Pulmonary artery endothelial cell (primary cell): ENCODE measurements at places on chromosomes 5 and 9. TPM values are rescaled to one million over a fixed set of nuclear protein-coding genes. Genes with fewer than 3 reads are reported as not detected.

Gene AHRR
- 5.4 and 6.8 TPM in 2 replicates for total RNA-seq

Gene FABP6
- total RNA-seq, result not detected in 2 replicates

Gene LRRC70
- 22.2 and 37.8 TPM in 2 replicates for total RNA-seq

Gene GMCL2
- total RNA-seq, result not detected in 2 replicates

Gene IRGM
- not detected in 2 replicates for total RNA-seq

Gene SURF2
- total RNA-seq, result 17.5 and 19.8 TPM in 2 replicates

Gene SLC6A3
- total RNA-seq, result not detected in 2 replicates

Gene CARTPT
- total RNA-seq, result not detected in 2 replicates

Gene FUT7
- total RNA-seq, result not detected in 2 replicates

Gene CSF1R
- total RNA-seq, result not detected in 2 replicates

Gene ISL1
- total RNA-seq, result not detected in 2 replicates
